ENCODE measurements at places on chromosomes 3 and 15.

- DNase-seq = no peak
These were observed 13.9 kb downstream of the PPM1M start for GRCh38 chr3:52259448-52259847.

GRCh38 chr15:66895794-66896453, 169.5 kb upstream of the SMAD3 start:
- no peak for DNase-seq

GRCh38 chr15:45535486-45536042, 13.0 kb upstream of the SLC30A4 start:
- no peak for DNase-seq

DNA sequence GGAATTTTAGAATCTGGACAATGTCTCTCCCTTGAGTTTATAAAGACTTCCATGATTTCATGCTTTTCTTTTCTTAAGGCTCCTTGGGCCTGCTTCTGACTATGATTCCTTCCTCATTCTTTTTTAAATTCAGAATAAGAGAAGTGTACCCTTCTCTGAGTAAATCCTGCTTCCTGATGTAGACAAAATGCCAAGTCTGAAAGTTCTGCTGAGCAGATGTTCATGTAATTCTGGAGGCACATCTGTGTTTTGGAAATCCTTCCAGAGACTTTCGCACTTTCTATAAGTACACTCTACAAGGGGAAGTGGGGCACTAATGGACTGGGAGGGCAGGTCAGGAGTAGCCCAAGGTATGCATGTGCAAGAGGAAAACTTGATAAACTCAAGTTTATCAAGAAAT, 24.8 kb downstream of the TPM1 start:
- DNase-seq = no peak

DNA sequence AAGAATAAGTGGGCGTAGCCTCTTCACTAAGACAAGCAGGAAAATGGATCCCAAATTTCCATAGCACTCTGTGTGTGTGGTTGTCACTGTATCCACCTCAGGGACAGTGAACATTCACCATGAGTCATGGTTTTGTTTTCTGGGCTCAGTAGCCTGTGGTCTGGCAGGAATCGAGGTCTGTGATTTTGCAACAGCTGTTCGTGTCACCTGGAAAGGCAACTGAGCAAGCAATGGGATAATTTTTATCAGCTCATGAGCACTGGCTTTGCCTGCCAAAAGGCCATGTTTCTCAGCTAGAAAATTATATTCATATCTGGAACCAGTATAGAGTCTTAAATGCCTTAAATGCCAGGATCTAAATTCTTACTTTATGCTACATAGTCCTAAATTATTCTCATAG, 60.9 kb downstream of the STRIT1 start:
- DNase-seq = no peak

GRCh38 chr3:49500205-49500731, 30.2 kb downstream of the DAG1 start:
- DNase-seq = no peak

DNA sequence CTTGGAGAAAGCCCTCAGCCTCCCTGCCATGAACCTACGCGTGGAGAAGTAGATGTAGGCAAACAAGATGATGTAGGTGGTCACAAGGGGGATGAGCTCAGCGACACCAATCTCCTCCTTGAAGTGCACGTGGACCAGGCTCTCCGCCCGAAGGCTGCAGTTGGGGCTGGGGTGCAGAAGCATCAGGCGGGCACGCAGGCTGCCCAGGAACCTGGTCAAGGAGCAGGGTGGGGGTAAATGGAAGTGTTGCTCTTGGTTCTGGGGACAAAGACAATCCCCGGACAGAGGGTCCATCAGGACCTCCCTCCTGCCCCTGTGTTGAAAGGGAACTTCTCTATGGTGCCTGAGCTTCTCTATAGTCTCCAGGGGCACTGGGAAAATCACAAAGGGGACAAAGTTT, 45.1 kb downstream of the PTPN23 start:
- no peak for DNase-seq

GRCh38 chr15:92909136-92909781, 9.1 kb downstream of the CHD2 start:
- no peak for DNase-seq

GRCh38 chr15:78131295-78132061, at the start of gene CIB2:
Gene CIB2 (minus strand): TSS chr15:78131445. CDS start chr15:78131215, 230 bp downstream.
- peak; percentile 68 for DNase-seq

- DNase-seq = no peak
These were observed 699 bp downstream of the MEGF11 start for GRCh38 chr15:66252685-66253417.

DNA sequence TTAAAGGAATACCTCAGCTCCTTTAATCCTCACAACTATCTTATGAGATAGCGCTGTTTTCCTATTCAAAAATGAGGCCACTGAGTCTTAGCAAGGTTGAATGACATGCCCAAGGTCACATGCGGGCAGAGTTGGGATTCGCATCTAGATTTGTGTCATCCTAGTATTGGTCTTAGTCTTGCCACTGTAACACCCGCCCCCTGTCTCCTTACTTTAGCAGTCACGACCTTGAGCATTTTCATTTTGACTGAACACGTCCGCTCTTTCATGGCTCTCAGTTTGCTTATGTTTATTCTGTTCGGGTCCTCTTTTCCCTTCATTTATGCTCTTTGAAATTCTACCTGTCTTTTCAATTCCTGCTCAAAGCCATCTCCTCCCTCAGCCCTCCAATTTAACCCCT, 112.5 kb upstream of the CADPS start:
- DNase-seq = no peak

DNA sequence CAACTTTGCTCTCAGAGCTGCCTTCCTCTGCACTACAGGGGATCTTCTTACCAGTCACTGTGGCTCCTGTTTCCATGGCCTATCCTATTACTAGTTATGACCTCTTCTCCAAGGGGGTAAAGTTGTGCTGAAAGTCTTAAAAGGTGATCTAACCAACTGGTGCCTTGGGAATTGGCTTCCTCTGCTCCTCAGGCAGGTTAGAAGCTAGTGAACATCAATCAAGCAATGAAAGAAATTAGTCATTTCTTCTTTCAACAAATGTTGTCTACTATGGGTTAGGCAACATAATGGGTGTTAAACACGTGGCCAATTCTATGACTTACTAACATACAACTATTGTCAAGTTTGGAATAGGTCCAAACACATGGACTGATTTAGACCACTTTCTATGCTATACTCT, 571.4 kb upstream of the NAALADL2 start:
- DNase-seq = no peak

GRCh38 chr3:114178770-114179368, at the start of gene DRD3:
Gene DRD3 (minus strand): TSS chr3:114179052. CDS start chr3:114171992, 7,060 bp downstream.
- DNase-seq = no peak

GRCh38 chr3:105691633-105692032, 177.2 kb downstream of the CBLB start:
- no peak for DNase-seq

GRCh38 chr3:6928064-6928463, 67.1 kb downstream of the GRM7 start:
- no peak for DNase-seq

DNA sequence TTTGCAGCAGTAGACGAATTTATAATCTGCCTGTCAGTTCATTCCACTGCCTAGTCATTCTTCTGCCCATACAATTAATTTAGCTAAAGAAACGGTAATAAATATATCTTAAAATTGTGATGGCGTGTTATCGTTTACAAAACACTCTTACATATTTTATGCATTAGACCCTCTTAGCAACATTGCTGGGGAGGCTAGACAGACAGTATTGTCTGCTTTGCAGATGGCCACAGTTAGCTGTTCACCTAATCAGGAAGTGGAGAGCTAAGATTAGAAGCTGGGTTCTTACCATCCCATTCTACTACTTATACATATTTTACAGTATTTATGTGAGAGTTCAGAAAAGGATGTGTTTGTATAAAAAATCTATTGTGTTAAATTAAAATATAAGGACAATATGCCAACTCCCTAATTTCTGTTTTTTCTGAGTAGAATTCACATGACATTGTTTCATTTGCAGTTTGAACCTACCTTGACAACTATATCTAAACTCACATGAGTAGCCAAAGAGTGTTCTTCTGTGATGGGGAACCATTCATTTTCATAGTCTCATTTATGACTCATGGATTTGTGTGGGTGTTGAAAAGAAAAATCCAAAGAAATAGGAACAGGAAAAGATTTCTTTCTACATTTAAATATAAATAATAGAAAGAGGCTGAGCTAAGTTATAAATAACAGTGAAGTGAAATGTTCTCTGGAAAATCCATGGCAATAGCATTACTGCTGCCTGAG, 41.7 kb upstream of the C3orf80 start:
- no peak for DNase-seq

DNA sequence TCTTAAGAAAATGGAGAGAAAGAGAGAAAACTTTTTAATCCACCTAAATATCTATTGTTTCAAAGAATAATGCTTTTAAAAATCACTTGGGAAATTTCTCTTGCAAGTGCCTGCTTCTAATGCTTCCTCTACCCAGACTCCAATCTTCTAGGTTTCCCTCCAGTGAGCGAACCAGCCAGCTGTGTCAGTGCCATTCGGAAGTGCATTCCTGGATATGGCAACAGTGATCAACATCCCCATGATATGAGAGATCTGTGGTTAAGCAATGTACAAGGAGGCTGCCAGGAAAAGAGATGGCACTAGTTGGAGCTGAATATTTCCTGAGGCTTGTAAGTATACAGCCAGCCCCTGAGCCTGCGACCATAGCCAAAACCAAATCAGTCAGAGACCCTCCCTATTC, 53.3 kb upstream of the KCNMB2 start:
- DNase-seq = no peak

DNA sequence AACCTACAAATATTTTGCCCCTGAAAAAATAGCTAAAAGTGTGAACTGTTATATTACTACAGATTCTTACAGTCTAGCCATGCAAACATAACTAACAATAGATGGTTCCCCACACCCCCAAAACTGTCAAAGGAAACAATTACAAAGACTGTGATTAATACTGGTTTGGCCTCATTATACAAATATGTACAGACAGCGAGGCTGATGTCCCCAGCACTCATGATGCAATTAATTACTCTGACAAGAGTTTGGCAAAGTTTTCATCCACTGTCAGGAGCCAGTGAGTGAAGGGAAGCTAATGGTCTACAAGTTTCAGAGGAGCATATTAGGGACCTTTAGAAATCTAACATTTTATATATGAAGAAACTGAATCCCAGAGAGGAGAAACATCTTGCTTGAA, 61.0 kb downstream of the HMG20A start:
- no peak for DNase-seq

GRCh38 chr3:120460862-120461261, 10.1 kb upstream of the FSTL1 start:
- no peak for DNase-seq

DNA sequence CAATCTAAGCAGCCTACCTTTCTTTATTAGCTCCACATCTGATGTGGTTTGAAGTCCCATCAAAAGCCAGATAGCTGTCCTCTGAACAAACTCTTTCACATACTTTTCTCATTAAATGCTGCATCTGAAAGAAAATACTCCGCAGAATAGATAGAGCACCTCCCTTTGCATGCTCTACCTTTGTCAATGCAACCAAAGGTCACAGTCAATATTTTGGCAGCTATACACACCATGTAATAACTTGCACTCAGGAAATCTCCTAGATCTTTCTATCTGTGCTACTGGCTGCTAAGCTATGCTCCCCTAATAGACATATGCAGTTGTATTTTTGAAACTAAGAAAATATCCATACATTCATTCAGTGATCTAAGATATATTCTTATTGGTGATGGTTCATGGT, 204.8 kb upstream of the ARRDC4 start:
- no peak for DNase-seq

GRCh38 chr3:55742022-55742831, 255.1 kb upstream of the WNT5A start:
- DNase-seq = no peak

GRCh38 chr15:39404767-39405181, 176.1 kb upstream of the THBS1 start:
- no peak for DNase-seq

DNA sequence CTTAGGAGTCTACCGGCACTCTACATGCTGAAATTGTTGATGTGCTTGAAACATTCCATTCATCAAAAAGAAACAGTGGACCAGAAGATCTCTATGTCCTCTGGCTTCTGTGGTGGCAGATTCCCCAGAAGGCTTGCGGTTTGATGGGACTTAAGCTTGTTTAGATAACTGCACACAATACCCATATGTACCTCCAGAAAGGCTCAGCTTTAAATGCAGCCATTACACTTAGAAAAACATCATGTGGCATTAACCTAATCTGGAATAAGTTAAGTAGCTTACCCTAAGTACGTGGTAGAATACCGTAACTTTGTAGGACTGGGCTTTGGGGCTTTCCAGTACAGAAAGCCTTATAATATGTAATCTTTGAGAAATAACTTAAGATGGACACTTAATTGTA, 187.3 kb downstream of the RBMS3 start:
- DNase-seq = no peak

- DNase-seq = no peak
These were observed 54.5 kb downstream of the IQSEC1 start for GRCh38 chr3:13018561-13019242.

DNA sequence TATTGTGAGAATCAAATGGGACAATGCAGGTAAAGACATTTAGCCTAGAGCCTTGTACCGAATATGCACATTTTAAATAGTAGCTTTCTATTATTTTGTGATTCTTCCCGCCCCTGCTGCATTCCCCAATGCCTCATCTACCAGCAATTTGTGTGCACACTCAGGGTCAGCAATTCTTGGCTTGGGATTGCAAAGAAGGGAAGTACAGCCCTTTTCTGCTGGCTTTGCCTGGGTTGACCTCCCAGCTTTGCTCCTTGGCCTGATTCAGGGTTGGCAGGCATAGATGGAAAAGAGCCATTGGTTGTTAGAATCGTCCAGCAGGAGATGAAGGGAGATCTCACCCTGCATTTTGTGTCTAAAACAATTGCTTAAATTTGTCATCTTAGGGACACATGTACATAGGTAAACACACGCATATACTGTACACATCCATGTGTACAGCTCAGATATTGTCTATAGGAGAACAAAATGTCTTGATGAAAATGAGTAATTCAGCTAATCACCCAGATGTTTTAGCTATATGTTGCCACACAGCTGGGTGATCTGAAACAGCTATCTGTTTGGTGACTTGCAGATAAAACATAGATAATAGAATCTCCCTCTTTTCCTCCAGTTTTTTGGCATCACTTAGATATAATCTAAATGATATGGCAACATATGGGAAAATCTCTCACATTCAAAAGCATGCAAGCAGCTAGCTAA, 340.9 kb upstream of the TBL1XR1 start:
- DNase-seq = no peak

- no peak for DNase-seq
These were observed 169.9 kb upstream of the TSC22D2 start for GRCh38 chr3:150238048-150238802.

DNA sequence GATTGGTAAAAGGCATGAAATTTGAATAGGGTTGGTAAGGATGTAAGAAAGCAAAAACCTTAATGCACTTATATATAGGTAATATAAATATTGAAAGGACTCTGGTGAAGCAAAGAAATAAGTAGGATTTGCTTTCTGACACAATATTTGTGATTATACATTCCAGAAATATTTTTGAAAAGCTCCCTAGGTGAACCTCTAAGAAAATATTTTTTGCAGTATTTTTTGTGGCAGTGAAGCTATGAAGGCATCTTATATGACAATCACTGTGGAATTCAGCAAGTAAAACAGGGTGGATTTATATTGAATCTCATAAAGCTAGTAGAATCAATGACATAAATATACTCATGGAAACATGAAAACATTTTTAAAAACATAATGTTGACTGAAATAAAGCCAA, 119.6 kb upstream of the EPHA3 start:
- no peak for DNase-seq

Measured in stimulated activated CD4-positive, alpha-beta T cell treated with anti-CD3 and anti-CD28 coated beads, TNF-alpha, amount 100 ng/mL, for 1 hour (primary cell).